GM23338 (cell line): ENCODE measurements at places on chromosomes 7 and 10. TPM values are rescaled to one million over a fixed set of nuclear protein-coding genes. Genes with fewer than 3 reads are reported as not detected.

DNA sequence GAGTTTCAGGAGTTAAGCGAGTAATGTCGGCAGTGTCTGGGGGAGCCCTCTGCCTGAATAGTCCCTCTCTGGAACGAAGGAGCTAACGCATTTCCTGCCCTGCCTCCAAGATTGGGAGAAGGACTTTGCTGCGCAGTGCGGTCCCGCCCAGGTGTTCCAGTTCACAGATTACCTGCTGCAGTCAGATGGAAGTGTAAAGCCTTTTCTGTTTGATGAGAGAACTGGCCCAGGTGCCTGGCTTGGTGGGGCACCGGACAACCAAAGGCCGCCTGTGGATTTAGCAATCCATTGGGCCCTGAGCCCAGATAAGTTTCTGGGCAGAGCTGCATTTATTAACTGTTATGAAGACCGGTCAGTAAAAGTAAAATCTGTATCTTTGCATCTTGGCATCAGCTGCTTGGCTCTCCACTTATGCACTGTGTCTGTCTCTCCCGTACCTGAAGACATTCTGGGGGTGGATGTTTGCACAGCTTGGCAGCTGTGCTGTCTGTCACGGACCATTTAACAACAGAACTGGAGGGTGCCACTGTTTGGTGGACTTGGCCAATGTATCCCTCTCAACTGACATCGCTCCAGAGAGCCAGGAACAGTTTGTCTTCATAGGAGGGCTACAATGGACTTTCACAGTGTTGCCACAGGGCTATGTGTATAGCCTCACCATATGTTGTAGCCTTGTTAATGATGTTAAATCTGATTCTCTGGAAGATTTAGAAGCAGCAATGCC lies 654.7 kb upstream of the ZWINT start:
- DNase-seq: no peak

- no peak for DNase-seq
Measured at GRCh38 chr7:46680147-46680546, 759.1 kb upstream of the IGFBP3 start.

DNA sequence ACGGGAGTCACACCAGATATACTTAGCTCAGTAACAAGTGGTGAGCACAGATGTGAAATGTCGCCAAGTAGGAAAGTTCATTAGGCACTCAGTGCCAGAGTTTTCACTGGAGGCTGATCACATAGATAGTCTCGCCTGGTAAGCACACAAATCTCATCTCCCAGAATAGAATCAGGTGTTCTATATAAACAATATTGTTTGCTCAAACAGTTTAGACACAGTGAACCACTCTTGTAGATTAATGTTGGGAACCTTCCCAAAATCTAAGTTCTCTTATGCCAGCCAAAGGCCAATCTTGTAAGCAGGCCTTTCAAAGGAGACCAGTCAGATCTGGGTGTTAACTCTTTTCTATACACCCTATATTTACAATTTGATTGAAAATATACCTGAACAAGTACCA lies 716.5 kb upstream of the GRM3 start:
- DNase-seq: peak; percentile 1

- DNase-seq: peak; percentile 68
Measured at GRCh38 chr7:155003092-155003375, at the start of gene PAXIP1. Gene PAXIP1 (minus strand): TSS chr7:155003124. CDS start chr7:155002929, 195 bp downstream.

NKX1-2 gene
- 37.0 and 39.4 TPM in 2 replicates for total RNA-seq

- DNase-seq: no peak
Measured at GRCh38 chr7:38940774-38941173, 31.8 kb upstream of the VPS41 start.

TYW1B gene
- 2.8 and 4.6 TPM in 2 replicates for total RNA-seq

DNA sequence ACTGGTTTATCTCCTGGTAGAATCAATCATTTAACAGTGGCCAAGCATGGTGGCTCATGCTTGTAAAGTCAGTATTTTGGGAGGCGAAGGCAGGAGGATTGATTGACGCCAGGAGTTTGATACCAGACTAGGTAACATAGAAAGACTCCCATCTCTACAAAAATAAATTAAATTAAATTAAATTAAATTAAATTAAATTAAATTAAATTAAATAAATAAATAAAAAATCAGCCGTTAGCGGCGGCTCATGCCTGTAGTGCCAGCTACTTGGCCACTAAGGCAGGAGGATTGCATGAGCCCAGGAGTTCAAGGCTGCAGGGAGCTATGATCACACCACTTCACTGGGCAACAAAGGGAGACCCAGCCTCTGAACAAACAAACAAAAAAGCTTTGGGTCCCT lies 342.3 kb downstream of the LRRTM3 start:
- DNase-seq: no peak

DNA sequence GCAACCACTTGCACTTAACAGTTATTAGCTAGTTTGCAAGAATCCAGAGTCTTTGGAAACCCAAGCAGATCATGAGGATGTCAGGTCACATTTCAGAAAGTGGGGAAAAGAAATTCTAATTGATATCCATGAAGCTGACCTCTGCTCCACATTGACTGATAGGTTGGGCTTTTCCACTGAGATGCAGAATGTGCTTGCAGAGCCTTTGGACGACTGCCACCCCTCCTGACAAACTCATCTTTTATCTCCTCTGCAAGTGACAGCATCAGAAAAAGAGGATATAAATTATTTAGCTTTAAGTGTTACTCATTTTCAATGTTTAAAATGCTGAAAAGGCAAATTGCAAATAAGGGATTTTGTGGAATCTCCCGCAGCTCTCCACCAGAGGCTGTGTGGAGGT lies 75.3 kb downstream of the C10orf90 start:
- no peak for DNase-seq

GRCh38 chr10:71124921-71125748 lies 87.2 kb upstream of the UNC5B start:
- no peak for DNase-seq
